Forelimb muscle (tissue), 1 donor: ENCODE measurements at places on chromosomes 7 and 10.

GRCh38 chr10:131214521-131215244 is 96.8 kb downstream of the TCERG1L start:
- DNase-seq, result no peak

- no peak for DNase-seq
Measured at GRCh38 chr10:22615819-22616499, 98.4 kb downstream of the PIP4K2A start.

DNA sequence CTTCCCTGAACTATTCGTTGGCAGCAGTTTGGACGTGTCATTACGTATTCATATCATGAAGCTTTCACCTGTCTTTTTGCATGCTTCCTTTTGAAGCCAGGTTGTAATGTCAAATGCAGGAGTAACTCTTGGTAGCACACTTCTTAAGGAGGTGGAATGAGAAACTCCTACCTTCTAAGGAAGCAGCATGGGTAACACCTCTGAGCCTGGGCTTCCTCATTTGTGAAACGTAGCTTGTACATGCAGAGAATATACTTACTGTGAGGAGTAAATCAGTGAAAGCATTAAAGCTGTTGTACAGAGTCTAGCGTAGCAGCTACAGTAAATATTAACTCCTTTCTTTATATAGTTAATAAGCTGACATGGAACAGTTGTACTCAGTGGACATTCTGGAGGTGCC is 21.1 kb downstream of the CUL1 start:
- no peak for DNase-seq

DNA sequence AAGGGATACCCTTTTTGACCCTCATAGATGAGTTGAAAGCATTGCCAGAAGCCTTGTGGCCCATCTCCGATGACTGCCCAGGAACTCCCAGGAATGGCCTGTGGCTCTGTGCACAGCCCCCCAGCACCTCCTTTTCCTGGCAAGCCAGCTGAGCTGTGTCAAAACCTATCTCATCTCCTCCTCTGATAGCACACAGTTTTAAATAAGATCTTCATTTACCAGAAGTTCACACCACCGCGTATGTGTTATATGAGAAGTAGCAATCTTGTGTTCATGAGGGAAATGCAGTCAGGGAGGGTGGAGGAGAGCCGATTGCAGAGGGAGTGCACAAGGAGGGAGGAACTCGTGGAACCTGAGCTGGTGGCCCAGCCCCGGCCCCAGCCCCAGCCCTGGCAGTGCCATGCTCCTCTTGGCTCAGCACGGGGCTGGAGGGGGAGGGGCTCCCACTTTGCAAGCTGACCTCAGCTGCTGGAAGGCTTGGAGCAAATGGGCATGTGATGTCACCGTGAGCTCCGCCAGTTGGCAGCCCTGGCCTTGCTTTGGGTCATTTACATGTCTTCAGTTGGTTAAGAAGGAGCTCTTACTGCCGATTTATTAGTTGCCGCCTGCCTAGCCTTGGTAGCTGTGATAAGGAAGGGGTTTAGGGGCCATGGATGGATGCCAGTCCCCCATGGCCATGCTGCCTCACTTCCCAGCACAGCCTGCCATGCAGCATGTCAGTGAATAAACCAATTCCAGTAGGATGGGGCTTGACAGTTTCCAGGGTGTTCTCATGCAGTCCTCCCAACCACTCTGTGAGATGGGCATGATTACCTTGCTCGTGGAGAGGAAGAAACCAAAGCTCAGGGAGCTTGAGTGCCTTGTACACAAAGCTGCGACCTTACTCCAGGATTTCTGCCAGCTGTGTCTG is 20.0 kb downstream of the UNC5B start:
- no peak for DNase-seq

DNA sequence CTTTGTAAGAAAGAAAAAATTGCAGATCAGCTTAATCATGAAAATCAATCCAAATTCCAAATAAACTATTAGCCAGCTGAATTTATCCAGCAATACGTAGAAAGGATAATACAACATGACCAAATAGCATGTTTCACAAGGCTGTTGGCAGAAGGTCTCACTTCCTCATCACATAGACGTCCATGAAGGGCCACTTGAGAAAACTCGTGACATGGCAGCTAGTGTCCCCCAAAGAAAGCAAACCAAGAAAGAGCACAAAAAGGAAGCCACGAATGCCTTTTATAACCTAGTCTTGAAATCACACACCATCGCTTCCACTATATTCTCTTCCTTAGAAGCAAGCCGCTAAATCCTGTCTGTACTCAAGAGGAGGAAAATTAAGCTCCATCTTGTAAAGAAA is 105.6 kb upstream of the NRBF2 start:
- no peak for DNase-seq

DNA sequence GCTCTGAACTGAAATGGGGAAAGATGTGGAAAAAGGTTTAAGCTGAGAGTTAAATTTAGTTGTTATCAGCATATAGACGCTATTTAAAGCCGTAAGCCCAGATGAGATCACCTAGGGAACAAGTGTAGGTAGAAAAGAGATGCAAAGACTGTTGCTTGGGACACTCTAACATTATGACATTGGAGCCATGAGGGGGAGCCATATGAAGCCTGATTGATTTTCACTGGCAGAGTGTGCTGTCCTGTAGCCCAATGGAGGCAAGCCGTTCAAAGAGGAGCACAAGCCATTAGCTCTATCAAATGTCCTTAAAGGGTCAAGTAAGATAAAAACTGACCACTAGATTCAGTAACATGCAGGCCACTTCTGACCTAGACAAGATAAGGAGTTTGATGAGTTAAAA is 223.3 kb downstream of the TWIST1 start:
- no peak for DNase-seq

GRCh38 chr10:17171141-17171641 is 30.3 kb downstream of the TRDMT1 start:
- no peak for DNase-seq

GRCh38 chr7:53811555-53812079 is 730.6 kb upstream of the VSTM2A start:
- DNase-seq, result no peak

DNA sequence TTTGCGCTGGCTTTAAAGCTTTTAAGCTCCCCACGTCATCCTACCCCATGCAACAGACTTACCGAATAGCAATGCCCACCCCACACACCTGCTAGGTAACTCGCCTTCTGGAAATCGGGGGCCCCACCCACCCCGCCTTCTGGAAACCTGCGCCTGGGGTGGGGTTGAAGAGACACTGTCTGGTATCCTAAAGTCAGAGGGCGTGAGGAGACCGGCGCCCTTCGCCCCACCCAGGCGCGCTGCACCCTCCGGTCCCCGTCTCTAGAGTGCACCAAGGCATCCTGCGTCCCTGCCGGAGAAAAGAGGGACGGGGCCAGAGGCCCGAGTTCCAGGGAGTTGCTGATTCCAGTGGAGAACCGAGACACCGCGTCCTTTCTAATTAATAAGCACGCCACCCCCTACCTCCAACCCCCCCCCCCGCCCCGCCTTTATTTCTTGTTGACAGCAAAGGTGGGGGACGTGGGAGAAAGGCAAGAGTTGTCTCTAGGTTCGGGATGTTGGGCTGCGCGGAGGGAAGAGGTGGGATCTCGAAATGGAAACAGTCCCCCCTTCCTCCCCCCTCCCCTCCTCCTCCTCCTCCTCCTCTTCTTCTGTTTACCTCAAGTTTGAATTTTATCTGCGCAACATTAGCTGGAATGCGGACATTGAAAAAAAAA is 220.9 kb upstream of the MKLN1 start:
- no peak for DNase-seq

DNA sequence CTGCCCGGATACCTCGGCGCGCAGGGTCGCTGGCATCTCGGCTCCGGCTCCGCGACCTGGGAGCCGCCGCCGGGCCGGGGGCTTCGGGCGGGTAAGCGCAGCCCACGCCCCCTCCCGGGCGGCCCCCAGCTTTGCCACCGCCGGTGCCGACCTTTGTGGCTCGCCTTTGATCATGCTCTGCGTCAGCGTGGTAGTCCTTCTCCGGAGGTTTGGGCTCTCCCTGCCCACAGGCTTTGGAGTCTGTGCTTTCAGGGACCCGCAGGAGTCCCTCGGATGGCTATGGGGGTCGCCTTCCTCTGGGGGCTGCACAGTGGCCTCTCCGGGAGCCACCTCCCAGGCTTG is 7.3 kb downstream of the ATP6V1F start:
- no peak for DNase-seq

- DNase-seq, result no peak
Measured at GRCh38 chr10:124283949-124284250, 134.8 kb downstream of the OAT start.

- DNase-seq, result no peak
Measured at GRCh38 chr10:17062493-17062892, 67.1 kb downstream of the CUBN start.

GRCh38 chr7:42753367-42753766 is 158.5 kb downstream of the C7orf25 start:
- DNase-seq, result no peak

DNA sequence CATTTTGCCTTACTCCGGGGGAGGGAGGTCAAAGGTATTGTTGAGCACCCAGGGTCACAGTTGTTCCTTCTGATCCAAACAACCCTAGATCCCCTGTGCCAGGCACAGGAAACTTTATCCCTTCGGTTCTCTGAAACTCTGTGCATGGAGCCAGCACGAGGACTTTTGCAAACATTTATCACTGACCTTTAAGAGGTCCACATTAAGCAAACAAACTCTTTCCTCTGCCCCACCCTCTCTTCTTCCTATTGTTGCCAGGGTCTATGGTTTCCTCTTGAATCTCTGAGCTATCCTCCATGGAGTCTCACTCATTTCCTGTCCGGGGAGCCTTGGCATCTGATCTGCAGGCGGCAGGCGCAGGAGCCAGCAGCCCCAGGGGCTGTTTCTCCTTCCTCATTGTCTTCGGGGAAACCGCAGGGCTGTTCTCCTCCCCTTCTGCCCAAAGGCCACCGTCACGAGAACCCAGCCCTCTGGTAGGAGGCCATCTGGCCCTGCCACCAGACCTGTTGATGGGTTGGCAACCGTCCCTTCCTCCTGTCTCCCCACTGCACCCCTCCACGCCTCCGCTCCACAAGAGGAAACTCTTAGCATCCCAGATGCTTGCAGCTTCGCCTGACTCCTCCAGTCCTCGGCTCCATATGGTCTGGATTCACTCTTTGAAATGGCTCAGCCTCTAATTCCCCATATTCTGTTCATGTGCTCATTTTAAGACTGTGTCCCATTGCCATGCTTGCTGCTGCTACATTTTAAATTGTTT is 327.3 kb upstream of the NRP1 start:
- no peak for DNase-seq

DNA sequence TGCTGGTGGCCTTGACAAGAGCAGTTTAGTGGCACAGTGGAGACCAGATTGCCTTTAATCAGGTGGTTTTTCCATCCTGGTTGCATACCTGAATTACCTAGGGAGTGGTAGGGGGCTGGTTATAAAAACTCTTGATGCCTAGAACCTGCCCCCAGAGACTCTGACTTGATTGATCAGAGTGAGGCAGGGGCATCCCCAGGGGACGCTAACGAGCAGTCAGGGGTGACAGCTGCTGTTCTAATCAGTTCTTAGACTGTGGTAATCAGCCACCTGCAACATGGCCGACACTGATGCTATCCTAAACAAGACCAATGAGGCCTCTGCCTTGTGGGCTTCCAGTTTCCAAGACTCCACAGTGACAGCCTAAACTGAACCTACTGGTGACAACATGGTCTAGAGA is 2.0 kb upstream of the OPALIN start:
- no peak for DNase-seq

DNA sequence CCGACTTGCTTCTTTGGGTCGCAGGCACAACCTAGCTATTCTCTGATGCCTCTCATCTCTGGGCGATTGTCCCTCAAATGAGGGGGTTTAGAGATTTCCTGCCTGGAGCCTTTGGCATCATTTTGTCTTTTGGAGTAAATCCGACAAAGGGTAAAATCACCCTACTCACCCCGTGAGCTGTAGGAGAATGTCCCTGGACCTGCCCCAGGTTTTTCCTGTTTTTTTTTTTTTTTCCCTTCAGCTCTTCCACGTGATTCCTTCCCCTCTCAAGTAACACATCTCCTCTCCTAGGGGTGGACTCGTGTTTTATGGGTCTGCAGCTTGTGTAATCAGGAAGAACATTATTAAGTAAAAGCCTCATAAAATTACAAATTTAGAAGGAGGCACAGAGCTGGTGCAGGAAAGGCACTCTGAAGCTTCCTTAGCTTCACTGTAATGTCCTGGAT is 128.4 kb upstream of the ZNF746 start:
- no peak for DNase-seq

DNA sequence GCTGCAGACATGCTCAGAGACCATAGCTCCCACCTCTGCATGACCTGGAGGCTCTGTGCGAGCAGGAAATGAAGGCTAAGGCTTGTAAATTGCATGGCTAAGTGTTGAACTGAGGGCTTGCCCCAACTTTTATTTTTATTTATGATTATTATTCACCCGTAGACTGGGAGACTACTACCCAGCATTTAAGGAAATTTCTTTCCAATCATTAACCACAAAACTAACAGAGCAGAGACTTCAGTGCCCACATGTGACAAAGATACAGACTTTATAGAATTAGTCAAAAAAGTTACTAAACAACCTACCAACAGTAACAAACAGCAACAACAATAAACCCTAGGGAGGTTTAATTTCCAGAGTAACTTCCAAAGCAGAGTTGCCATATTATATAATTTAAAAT is 39.7 kb downstream of the MCMBP start:
- DNase-seq, result no peak

DNA sequence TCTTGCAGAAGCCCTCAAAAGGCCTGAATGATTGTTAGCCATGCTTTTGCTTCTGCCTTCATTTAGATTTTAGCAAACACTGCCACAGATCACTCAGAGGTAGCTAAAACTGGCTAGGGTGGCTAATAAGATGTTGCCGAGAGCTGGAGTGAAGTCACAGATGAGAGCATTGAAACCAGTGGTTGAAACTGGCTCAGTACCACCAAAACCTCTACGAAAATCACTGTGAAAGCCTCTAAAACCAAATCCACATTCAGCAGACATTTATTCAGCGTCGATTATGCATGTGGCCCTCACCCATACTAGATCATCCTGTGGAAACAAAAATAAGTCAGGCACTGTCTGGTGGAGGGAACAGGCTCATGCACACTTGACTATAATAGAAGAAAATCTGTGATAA is 50.8 kb downstream of the PIK3CG start:
- DNase-seq, result no peak

GRCh38 chr7:25967278-25968204 is 184.5 kb upstream of the NFE2L3 start:
- DNase-seq, result no peak

- DNase-seq, result no peak
Measured at GRCh38 chr10:122446668-122447423, 7.6 kb upstream of the ARMS2 start.

DNA sequence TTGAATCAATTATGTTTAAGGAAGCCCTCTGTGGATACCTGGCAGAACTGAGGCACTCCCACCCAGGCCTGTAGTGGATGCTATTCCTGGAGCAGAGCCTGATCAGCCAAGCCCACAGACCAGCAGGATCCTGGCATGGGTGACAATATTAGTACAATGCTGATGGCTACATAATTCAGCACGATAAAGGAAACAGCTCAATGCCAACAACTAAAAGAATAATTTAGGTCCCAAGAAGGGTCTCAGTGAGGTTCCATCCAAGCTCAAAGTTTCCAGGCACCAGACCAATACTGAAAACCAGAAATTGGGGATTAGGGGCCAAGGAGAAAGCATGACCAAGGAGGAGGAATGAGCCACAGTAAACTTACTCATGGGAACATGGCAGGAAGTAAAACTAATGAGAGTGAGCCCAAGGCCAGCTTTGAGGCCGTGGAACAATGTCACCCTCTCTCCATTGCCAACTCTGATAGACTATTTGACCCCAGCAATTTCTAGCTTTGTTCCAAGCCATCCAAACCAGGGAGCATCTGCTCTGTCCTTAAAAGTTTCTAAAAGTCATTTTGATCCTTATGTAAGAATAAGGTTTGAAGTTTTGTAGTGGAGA is 1082.4 kb downstream of the KCNMA1 start:
- DNase-seq, result no peak
